Endothelial cell of coronary artery (primary cell): ENCODE measurements at places on chromosomes 3 and 15. TPM values are rescaled to one million over a fixed set of nuclear protein-coding genes. Genes with fewer than 3 reads are reported as not detected.

SYNM gene
- total RNA-seq, result 4.6 and 5.3 TPM in 2 replicates

MESP1 gene
- 0.18 and 0.66 TPM in 2 replicates for total RNA-seq

TBCCD1 gene
- 18.3 and 18.6 TPM in 2 replicates for total RNA-seq

GOLGA8J gene
- total RNA-seq, result 0.09 TPM in 1 of 2 replicates, not detected in the other

CHRD gene
- 0.09 and 0.28 TPM in 2 replicates for total RNA-seq

THRB gene
- total RNA-seq, result 0.09 and 0.38 TPM in 2 replicates

SHF gene
- total RNA-seq, result 1.8 TPM in 2 replicates

C3orf62 gene
- total RNA-seq, result 0.81 and 2.0 TPM in 2 replicates

CAMK2N2 gene
- total RNA-seq, result 0.19 TPM in 1 of 2 replicates, not detected in the other

NSUN3 gene
- 13.2 and 14.0 TPM in 2 replicates for total RNA-seq

CLDN18 gene
- total RNA-seq, result not detected in 2 replicates

ELL3 gene
- total RNA-seq, result 1.8 and 1.9 TPM in 2 replicates

TTLL13 gene
- total RNA-seq, result under 0.01 TPM in 1 of 2 replicates, not detected in the other

ITIH1 gene
- total RNA-seq, result not detected in 2 replicates

SST gene
- not detected in 2 replicates for total RNA-seq

AP3B2 gene
- total RNA-seq, result not detected in 2 replicates

C3orf20 gene
- under 0.01 TPM in 2 replicates for total RNA-seq

FAH gene
- 15.5 and 15.9 TPM in 2 replicates for total RNA-seq

EHHADH gene
- total RNA-seq, result 2.1 and 5.1 TPM in 2 replicates

ATP2B2 gene
- total RNA-seq, result not detected in 2 replicates

CERS3 gene
- total RNA-seq, result not detected in 2 replicates

HGD gene
- 0.27 TPM in 1 of 2 replicates, not detected in the other for total RNA-seq

SNURF gene
- total RNA-seq, result 74.3 and 82.8 TPM in 2 replicates

SLC9C1 gene
- 0.09 and 0.19 TPM in 2 replicates for total RNA-seq

FBXL22 gene
- total RNA-seq, result under 0.01 TPM in 2 replicates

TNFAIP8L3 gene
- total RNA-seq, result 15.8 and 29.9 TPM in 2 replicates

ABHD5 gene
- 22.3 and 25.4 TPM in 2 replicates for total RNA-seq

EXOSC7 gene
- total RNA-seq, result 60.0 and 61.7 TPM in 2 replicates

KIF15 gene
- total RNA-seq, result 5.6 and 12.7 TPM in 2 replicates

CAMP gene
- total RNA-seq, result not detected in 2 replicates

ATP8B4 gene
- total RNA-seq, result under 0.01 TPM in 1 of 2 replicates, not detected in the other

ESYT3 gene
- total RNA-seq, result under 0.01 and 0.09 TPM in 2 replicates
